Fibroblast of lung (primary cell): ENCODE measurements at places on chromosomes 4 and X. TPM values are rescaled to one million over a fixed set of nuclear protein-coding genes. Genes with fewer than 3 reads are reported as not detected.
A peak's percentile ranks its signal among the peaks of the same experiment; 100 is the strongest.

The RELL1 gene
- 65.0 and 71.0 TPM in 2 replicates for total RNA-seq

The SLC25A14 gene
- total RNA-seq = 8.0 and 11.2 TPM in 2 replicates

DNA sequence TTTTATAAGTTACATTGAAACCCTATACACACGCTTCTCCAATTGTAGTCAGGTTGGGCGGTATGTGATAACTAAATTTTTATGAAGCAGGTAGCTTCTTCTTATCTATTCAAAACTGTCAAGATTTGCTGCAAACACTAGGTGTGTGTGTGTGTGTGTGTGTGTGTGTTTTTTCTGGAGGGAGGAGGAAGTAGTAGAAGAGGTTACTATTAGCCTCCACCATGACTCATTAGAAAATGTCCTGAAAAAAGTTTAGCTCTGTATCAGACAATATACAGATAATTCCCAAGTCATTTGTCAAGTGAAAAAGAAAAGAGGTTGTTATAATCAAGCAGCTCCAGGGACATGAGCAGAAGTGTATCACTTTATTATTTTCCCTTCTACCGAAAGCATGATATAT, 33.9 kb downstream of the PCDH7 start:
- DNase-seq = peak; percentile 35

- DNase-seq = no peak
Measured at GRCh38 chrX:109624641-109625616, at the start of gene KCNE5. KCNE5 (minus strand) TSS chrX:109625172; CDS start chrX:109625020, 152 bp downstream.

DNA sequence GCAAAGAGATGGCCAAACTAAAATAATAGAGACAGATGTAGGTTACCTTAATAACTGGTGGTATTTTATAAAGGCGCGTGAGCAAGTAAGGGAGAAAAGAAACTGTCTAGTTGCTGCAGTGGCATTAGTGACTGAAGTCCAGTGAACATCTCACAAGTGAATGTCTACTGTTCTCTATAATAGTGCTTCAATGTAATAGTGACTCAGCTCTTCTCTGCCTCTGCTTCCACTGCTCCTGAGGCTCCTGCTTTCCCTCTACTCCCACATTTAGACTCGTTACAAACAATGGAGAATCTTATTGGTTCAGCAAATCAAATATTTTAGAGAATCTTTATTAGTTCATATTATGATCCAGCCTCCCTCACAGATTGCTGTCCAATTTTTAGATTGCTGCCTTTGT, 779.1 kb upstream of the HTR2C start:
- no peak for DNase-seq
